ENCODE measurements at places on chromosomes 2 and 18.
A peak's percentile ranks its signal among the peaks of the same experiment; 100 is the strongest.

GRCh38 chr2:120348134-120348736 lies 2.3 kb downstream of the INHBB start:
- no peak for DNase-seq

DNA sequence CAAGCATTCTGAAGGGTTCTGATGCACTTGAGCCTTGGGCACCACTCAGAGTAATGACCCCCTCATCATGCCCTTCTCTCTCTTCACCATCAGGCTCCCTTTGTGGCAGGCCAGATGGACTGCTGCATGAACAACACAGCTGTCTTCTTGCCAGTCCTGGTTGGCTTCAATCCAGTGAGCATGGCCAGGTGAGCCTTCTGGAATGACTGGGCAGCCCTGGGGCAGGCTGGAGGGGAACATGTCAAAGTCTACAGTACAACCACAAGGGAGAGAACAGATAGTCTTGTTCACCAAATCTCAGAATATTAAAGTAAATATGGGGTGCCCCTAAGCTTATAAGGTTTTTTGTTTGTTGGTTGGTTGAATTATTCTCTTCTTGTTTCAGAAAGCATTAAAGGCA lies 4.4 kb downstream of the GCKR start:
- no peak for DNase-seq

DNA sequence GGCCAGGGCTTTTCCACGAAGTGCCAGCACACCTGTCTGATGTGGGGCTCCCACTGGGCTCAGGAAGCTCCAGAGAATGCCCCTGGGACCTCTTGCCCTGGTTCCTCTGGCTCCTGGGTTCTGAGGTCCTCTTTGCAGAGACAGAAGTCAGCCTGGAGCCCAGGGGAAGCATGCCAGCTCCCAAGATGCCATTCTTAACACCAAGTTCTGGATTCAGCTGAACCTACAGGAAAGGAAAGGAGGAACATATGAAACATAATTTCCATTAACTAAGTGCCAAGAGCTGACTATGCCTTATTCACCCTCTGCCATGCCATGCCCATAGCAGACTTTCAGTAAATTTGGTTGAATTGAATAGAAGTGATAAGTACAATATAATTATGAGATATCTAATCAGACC lies 21.9 kb downstream of the FAM124B start:
- DNase-seq = no peak

DNA sequence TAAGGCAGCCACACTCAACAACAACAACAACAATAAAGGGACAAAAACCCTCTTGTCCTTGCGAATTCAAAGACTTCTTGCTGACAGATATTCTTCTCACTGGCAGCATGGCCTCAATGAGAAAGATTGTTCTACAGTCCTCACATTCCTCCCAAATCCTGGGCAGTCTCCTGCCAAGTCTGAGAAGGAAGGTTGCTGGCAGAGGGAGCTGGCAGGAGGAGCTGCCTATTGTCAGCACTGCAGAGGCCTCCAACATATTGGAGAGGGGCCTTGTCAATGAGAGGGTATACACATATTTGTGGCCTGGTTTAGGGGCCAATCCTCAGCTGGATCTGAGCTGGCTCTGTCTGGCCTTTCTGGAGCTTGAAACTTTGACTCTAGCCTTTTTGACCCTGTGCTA lies 63.5 kb downstream of the LAMA3 start:
- no peak for DNase-seq

DNA sequence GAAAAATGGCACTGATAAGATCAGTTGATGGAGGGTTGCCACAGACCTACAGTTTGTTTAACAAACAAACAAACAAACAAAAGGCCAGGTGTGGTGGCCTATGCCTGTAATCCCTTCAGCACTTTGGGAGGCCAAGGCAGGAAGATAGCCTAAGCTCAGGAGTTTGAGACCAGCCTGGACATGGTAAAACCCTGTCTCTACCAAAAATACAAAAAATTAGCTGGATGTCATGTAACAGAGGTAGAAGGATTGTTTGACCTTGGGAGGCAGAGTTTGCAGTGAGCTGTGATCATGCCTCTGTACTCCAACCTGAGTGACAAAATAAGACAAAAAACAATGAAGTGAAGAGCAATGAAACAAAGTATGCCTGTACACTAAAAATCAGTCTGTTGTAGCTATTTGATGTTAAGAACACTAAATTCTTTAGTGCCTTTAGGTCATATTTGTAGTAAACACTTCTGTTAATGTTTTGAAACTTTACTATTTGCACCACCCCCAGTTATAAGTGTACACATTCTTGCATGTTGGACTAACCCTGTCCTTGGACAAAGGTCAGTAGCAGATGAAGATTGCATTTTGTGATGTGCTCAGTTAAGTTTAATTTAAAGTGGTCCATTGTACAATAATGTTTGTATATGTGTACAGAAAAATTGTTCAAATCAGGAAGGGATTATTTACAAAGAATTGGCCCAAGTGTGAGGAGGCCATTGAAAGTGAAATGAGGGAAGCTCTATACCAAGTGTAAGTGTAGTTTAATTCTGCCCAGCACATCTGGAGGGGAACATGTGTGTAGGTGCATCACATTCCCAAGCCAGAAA lies 73.9 kb downstream of the KYNU start:
- no peak for DNase-seq

DNA sequence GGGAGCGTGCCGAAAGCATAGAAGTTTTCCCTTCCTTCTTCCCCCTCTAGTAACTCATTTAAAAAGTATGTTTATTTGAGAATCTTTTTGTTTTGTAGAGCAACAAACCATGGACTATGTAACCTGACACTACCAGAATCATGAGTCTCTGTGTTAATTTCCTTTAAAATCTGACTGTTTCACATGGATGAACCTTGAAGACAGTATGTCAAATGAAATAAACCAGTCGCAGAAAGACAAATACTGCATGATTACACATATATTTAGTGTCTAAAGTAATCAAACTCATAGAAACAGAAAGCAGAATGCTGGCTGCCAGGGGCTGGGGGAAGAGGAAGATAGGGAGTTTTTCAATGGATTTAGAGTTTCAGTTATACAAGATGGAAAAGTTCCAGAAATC lies 32.3 kb downstream of the PTPN2 start:
- DNase-seq = no peak

- DNase-seq = no peak
Measured at GRCh38 chr2:240998995-240999791, 775 bp downstream of the SNED1 start.

DNA sequence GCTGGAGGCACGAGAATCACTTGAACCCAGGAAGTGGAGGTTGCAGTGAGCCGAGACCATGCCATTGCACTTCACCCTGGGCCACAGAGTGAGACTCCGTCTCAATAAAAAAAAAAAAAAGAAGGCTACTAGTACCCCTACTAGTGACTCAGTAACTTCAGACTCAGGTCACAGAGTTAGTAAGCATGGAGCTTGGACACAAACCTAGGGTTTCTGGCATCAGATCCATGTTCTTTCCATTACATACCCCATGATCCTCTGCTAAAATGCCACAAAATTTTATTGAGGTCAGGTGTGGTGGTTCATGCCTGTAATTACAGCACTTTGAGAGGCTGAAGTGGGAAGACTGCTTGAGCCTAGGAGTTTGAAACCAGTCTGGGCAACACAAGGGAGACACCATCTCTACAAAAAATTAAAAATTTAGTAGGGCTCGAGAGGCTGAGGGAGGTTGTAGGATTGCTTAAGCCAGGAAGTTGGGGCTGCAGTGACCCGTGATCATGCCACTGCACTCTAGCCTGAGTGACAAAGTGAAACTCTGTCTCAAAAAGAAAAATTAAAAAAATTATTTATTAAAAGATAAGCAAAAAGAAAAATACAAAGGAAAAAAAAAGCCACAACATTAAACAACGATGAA lies 45.1 kb downstream of the DHX57 start:
- DNase-seq = no peak

GRCh38 chr2:27095745-27096651 lies 9.4 kb downstream of the KHK start:
- no peak for DNase-seq

GRCh38 chr18:37668971-37669747 lies 103.6 kb upstream of the CELF4 start:
- DNase-seq = peak; percentile 55

DNA sequence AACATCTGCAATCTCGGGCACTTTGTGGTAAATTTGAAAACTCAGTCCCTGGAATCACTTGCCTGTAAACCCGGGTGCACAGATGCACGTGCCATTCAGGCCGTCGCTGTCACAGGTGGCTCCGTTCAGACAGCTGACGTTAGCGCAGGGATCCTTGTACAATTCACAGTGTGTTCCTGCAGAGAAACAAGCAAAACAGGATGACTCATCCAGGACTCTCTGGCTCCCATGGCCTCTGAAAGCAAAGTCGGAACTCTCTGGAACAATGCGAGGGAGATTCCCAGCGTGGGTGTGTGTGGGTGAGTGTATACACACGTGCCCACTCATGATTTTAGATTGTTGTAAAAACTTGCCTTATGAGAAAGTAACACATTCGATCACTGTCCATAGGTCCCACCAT lies 136.1 kb upstream of the PID1 start:
- DNase-seq = no peak

- DNase-seq = no peak
Measured at GRCh38 chr2:68548396-68548795, 81.0 kb downstream of the APLF start.

DNA sequence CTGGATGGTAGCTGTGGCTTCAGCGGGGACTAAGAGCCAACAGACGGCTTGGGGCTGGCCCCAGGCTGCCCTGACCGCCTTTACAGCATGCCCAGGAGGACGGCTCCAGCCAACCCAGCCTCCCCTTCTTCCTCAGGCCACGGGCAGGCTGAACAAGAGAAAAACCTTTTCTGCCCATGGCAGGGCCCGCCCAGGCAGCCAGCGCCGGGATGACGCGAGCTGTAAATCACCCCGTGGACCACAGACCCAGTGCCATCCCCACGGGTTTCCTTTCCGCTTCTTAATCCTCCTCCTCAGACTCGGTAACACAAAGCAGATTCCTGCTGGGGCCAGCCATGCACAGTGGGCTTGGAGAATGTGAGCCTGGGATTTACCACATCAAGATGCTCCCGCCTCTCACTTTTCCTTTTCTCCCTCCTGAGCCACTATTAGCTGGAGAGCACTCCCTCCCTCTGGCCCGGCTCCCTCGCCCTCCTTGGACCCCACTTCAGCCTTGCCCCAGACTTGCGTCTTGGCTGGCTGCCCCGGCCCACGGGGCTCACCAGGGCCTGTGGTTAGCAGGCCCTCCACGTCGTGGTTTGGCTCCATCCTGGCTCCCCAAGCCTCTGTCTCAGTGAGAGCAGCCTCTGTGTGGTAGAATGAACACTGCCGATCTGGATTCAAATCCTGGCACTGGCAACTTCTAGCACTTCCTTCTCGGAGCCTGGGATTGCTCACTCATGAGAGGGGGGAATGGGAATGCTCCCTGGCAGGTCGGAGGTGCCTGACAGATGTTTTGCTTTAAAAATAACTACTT lies 31.4 kb downstream of the ATOH8 start:
- no peak for DNase-seq

- DNase-seq = no peak
Measured at GRCh38 chr2:102303589-102303988, 7.8 kb upstream of the IL1RL1 start.

DNA sequence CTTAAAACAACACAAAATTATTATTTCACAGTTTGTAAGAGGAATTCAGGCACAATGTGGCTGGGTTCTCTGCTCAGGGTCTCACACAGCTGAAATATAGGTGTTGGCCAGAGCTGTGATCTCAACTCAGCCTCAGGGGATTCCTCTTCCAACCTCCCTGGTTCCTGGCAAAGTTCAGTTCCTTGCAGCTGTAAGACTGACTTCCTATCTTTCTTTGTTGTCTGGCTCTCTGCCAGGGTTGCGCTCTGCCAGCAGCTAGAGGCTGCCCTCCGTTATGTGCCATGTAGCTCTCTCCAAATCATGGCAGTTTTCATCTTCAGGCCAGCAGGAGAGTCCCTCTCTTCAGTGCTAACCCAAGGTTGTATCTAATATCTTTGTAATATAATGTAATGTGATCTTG lies 272.5 kb upstream of the KCNJ3 start:
- no peak for DNase-seq

GRCh38 chr2:121120411-121120810 lies 164.6 kb downstream of the TFCP2L1 start:
- DNase-seq = no peak

GRCh38 chr2:68544811-68545210 lies 77.4 kb downstream of the APLF start:
- no peak for DNase-seq
